K562 (cell line): ENCODE measurements at places on chromosomes 5 and 9. TPM values are rescaled to one million over a fixed set of nuclear protein-coding genes. Genes with fewer than 3 reads are reported as not detected.

GRCh38 chr9:2289263-2289662, 274.1 kb downstream of the SMARCA2 start:
- no peak for DNase-seq
- H3K27me3 ChIP-seq = no peaks in the 10 kb centered on the region
- no peak overlapping the region for H3K4me3 ChIP-seq
- no peak overlapping the region for H3K27ac ChIP-seq
- no peaks in the 10 kb centered on the region for H3K36me3 ChIP-seq

IFNA13 gene
- total RNA-seq = not detected in 2 replicates

SCGB3A1 gene
- 0.33 TPM in 1 of 2 replicates, not detected in the other for total RNA-seq

- H3K4me3 ChIP-seq = no peak overlapping the region
- peak overlapping the region; percentile 47; the same call in 2 of the 3 replicates for H3K27ac ChIP-seq
- H3K4me1 ChIP-seq = peaks cover 5% of the 10 kb centered on the region
- peak; percentile 89 for DNase-seq
- H3K36me3 ChIP-seq = no peaks in the 10 kb centered on the region
Observed at GRCh38 chr5:65076251-65076869, 307.6 kb downstream of the CWC27 start.
